Ammon's horn (tissue), 1 donor: ENCODE measurements at places on chromosomes 2 and 18.

GRCh38 chr2:229947544-229947943 is 25.2 kb downstream of the FBXO36 start:
- DNase-seq = no peak

DNA sequence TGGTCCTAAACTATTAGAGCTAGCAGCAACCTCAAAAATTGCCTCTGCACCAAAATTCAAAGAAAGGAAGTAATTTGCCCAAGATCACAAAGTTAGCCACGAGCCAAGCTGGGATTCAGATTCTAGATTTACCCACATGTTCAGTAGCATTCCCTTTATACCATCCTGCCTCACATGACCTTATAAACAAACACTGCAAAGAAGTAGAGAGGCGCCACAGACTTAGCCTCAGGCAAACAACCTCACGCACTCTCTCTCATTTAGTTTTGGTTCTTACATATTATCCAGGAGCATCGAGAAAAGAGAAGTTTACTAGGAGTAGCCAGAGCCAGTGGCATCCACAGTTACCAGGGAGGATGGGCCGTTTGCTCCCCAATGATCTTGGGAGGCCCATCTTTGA is 226.6 kb downstream of the OSR1 start:
- DNase-seq = no peak

- peak; percentile 28 for DNase-seq
These were observed 44.0 kb upstream of the RPL31 start for GRCh38 chr2:100957996-100958653.

DNA sequence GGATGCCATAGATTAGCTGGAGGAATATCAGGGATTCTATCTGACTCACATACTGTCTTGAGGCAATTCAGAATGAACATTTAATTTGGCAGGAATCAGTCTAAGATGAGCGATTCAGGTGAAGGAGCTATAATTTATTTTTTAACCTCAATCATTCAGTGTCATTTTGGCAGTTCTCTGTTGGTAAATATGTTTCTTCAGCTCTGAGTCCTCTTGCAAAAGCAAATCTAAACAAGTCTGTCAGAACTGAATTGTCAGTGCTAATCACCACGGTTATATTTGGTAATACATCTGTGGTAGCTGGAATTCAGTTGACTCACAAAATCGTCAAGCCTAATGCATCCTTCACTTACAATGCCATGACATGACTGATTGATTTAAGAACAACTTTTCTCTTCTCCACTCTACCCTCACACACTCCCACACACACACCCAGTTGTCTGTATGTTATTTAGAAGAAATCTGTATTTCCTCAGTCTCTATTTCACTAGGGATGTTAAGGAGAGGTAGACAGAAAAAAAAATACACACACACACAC is 516.6 kb upstream of the NXPH2 start:
- DNase-seq = peak; percentile 3

GRCh38 chr2:109527079-109527478 is 86.7 kb downstream of the SEPTIN10 start:
- no peak for DNase-seq

DNA sequence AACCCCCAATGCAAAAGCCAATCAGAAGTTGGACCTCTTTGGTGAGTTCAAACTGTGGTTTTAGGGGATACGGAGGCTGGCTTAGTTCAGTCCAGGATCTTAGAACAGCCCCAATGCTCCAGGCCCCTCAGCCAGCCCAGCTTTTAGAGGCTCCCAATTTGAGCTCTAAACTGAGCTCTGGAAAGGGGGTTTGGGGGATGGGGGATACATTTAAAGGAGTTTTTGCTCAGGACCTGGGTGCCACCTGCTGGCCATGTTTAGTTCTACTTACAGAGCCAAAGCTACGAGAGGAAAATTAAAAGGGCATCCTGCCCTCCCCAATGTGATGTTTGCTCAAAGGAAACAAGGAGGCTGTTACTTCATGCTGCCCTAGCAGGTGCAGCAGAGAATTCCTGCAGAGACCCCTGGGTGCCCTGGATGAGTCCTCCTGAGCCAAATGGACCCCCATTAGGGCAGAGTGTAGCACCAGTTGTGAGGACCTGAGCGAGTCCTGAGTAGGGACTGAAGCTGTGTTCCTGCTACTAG is 15.9 kb upstream of the TMEM214 start:
- DNase-seq = peak; percentile 49

DNA sequence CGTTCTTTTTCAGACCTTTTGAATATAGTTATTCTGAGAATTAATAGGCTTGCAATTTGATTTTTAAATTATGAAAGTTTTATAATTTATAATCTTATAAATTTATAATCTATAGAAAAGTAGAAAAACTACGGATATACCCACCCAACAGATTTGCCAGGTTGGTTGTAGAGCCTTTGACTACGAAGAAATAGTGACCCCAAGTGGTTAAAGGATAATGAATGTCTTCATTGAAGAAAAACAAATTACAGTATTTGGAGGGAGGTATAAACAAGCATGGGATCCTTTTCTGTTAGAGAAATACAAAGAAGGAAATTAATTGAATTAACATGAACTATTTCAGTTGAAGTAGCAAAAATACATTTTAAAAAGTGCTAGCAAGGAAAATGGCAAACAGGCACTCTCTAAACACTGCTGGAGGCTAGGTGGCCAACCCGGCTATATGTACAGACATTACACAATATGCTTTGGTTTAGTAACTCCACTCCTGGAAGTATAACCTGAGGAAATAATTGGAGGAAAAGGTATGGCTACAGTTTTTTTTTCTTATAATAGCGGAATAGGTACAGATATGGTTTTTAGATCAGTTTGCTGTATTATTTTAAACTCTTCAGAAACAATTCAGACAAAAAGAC is 110.9 kb downstream of the MIB1 start:
- peak; percentile 21 for DNase-seq

DNA sequence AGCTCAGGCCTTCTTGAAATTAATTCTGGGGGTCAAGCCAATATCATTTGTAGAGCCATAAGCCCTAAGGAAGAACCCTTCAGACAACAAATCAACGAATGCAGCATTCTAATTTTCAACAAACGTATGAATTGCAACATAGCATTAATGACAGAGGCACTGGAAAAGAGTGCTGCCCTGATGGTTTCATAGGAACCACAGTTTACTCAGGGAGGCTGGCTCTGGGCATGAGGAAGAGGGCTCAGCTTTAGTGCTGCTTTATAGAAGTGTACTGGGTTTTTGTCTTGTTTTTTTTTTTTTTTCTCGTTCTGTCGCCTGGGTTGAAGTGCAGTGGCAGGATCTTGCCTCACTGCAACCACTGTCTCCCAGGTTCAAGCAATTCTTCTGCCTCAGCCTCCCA is 36.1 kb upstream of the CAB39 start:
- DNase-seq = no peak

DNA sequence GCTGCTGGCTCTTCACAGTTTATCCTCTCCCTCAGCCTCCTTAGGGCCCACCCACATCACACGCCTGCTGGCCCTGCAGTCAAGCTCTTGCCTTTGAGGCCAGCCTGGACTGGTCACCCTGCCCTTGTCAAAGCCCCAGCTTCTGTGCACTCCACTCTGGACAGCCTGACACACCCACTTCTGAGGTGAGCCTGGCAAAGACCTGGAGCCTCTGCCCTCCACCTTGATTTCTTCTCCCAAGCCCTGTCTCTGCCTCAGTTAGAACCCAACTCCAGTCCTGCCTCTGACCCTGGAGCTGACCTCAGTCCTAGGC is 37.0 kb upstream of the TAF1B start:
- DNase-seq = no peak

GRCh38 chr2:42052702-42053481 is 5.1 kb downstream of the PKDCC start:
- DNase-seq = no peak
